Vagina (tissue), 2 donors: ENCODE measurements at places on chromosomes 3 and 15. TPM values are rescaled to one million over a fixed set of nuclear protein-coding genes. Genes with fewer than 3 reads are reported as not detected.

DNA sequence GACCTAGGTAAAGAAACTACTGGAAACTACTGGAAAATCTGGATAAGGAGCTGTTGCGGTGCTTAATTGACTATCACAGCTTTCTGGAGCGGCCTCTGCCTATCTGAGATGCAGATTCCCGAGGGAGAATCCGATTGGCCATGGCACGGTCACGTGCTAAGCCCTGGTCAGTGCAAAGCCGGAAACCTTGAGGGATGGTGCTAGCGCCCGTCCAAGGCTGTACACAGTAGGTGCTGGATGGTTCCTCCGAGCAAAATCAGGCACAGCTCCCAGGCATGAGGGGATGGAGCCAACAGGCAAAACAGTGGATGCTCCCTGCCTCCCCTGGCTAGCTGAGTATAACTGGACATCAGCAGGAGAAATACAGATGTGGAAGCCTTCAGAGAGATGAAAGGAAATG lies 238.7 kb upstream of the HES1 start:
- no peak for DNase-seq

DNA sequence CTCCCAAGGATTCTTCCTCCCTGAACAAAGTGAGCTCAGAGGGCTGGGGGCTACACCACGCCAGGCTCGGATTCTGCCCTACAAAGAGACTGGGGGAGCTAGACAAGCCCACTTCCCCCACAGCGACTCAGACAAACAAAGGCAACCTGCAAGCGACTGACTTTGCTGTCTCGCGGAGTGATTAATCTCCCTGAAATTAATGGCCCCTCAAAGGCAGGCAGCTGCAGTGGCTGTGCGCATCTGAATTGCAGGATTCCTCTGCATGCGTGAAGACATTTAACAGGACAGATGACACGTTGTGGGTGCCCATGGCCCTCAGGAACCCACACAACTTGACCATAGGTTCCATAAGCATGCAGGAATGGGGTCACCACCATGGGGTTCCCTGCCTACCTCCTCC lies 18.4 kb downstream of the CTXND1 start:
- no peak for DNase-seq

- no peak for DNase-seq
Observed at GRCh38 chr15:58498821-58499580, 67.2 kb downstream of the LIPC start.

DNA sequence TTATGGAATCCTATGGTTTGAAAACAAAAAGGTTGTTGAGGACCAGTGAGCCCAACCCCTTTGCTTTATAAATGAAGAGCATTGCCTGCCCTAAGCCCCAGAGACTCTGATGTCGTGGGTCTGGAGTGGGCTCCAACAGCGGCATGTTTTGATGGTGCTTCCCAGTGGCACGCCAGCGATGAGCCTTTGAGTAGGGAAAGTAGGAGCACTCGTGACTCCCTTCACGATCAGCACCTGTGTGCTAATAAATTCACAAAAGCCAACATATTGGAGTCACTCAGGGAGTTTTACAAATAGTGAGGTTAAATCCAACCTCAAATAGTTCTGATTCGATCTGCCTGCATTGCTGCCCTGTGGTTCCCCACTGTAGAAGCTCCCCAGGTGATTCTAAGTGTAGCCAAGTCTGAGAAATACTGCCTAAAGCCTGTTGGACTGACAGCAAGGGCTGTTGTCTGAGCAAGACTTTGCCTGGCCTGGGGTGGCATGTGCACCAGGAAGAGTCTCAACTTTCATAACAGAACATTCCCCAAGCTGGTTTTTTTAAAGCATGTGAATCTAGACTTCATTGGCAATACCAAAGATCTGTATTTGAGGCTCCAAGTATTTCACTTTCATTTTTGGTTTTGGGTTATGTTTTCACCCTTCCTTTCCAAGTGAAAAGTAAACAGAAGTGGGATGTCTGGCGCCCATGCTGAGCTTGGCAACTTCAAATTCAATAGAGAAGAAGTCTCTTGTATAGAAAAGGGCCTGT lies 9.9 kb downstream of the CCR5 start:
- no peak for DNase-seq

GRCh38 chr15:33098094-33099058 lies 96.1 kb downstream of the FMN1 start:
- no peak for DNase-seq

- no peak for DNase-seq
Observed at GRCh38 chr3:13479332-13479581, 849 bp upstream of the HDAC11 start.

DNA sequence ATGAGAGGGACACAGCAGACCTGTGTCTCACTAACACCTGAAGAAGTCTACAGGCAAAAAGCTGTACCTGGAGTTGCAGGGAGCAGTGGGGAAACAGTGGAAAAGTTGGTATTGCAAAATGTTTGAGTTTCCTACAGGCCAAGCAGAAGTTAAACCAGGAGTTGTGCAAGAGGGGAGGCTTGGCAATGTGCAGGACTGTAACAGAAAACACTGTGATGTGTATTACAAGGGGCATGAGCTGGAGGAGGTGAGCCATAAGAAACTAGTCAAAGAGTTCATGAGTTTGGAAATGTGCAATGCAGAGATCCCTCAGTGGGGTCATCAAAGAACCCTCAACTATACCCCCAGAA lies 47.1 kb upstream of the SERPINI2 start:
- DNase-seq = no peak

- no peak for DNase-seq
Observed at GRCh38 chr3:17935222-17935621, 192.8 kb upstream of the TBC1D5 start.

GRCh38 chr3:52405601-52406110 lies 39.2 kb downstream of the SEMA3G start:
- DNase-seq = no peak

- DNase-seq = no peak
Observed at GRCh38 chr15:33150431-33150941, 44.0 kb downstream of the FMN1 start.

The PLA2G4E gene
- 8.8 TPM for total RNA-seq

The GOLGA8T gene
- 1.5 TPM for total RNA-seq

The SPTSSB gene
- total RNA-seq = 2.9 TPM

The NPAP1 gene
- total RNA-seq = not detected

The ANKRD34C gene
- 0.25 TPM for total RNA-seq
